ENCODE measurements at places on chromosomes 12 and 14.

DNA sequence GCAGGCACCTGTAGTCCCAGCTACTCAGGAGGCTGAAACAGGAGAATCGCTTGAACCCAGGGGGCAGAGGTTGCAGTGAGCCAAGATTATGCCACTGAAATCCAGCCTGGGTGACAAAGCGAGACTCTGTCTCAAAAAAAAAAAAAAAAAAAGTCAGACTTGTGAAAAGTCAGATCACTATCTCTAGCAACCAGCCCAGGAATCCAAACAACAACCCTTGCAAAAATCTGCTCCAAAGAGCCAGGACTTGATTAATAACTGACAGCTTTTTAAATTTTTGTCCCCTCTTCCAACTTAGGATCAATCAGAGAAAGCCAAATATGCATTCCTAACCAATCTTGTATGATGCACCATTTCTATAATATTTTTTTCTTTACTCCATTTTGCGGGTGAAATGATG, 7.7 kb upstream of the NFATC4 start:
- no peak for DNase-seq

GRCh38 chr12:47975036-47975620, 11.7 kb downstream of the TMEM106C start:
- no peak for DNase-seq

GRCh38 chr12:115394496-115395220, 710.7 kb upstream of the TBX3 start:
- no peak for DNase-seq

- DNase-seq, result no peak
Measured at GRCh38 chr12:58916921-58917511, 3.3 kb downstream of the LRIG3 start.

DNA sequence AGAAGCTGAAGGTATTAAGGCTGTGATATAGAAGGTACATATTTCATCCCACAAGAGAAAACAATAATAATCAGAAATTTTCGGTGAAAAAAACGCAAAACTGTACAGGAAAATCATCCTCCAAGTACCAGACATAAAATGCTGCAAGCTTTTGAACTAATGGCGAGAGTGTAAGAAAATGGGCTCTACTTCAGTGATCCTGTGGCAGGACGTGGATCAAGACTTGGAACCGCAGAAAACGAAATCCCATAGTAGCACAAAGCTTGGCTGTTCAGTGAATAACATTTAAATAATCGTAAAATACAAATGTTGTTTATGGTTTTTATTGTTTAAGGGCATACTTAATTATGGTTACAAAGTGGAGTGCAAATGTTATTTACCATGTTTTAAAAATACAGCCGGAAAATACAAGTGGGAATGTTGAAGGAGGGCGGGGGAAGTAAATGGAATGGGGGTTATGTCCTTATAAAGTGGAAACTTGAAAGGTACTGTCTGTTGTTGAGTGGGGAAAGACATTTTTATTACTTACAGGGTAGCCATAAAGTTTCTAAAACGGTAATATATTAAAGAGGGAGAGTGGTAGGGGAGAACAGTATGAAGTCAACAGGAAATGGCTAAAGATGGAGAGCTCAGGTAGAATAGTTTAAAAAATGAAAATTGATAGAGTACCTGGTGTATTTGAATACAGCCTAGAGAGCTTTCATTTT, 1.1 kb downstream of the SMIM10L1 start:
- no peak for DNase-seq

DNA sequence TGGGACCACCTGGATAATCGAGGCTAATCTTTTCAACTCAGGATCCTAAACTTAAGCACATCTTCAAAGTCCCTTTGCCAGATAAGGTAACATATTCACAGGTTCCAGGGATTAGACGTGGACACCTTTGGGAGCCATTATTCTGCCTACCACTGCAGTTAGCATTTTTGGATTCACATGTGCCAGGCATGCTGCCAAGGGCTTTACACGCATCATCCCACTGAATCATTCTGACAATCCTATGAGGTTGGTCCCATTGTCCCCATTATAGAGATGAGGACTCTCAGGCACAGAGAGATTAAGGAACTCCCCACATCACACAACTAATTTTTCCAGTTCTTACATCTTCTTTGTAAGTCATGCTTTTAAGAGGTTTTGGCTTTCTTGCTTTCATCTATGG, 34.5 kb downstream of the RTN1 start:
- no peak for DNase-seq

DNA sequence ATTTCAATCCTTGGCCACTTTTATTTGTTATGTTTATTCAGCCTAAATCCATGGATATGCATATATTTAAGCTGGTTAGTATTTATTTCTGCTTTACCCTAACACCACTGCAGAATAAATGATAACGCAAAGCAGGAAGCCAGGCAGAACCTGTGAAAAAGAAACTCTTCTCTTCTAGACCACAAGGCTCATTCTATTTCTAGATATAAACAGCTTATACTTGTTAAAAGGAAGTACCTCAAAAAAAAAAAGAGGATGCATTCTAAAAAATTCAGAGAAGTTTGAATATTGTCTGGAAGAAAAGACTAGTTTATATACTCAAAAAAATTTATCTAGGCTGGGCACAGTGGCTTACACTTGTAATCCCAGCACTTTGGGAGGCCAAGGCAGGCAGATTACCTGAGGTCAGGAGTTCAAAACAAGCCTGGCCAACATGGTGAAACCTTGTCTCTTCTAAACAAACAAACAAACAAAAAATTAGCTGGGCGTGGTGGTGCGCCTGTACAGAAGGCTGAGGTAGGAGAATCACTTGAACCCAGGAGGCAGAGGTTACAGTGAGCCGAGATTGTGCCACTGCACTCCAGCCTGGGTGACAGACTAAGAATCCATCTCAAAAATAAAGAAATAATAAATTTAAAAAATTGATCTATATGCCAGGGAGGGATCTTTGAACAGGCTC, 55.8 kb downstream of the GALNT4 start:
- DNase-seq, result no peak

DNA sequence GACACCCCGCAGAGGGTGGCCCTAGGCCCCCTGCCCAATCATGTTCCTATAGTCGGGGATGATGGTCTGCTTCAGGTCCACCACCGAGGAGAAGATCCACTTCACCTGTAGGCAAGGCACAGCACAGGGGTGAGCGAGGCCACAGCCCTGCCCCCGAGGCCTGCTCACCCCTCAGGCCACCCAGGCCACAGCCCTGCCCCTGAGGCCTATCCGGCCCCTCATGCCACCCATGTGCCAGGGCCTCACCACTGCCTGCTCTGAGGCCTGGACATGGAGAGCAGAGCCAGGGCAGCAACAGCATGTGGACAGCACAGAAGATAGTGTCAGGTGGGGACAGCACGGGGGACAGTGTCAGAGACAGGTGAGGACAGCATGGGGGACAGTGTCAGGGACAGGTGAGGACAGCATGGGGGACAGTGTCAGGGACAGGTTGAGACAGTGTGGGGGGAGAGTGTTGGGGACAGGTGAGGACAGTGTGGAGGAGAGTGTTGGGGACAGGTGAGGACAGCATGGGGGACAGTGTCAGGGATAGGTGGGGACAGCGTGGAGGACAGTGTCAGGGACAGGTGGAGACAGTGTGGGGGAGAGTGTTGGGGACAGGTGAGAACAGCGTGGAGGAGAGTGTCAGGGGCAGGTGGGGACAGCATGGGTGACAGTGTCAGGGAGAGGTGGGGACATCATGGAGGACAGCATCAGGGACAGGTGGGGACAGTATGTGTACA, 239.7 kb downstream of the TMEM121 start:
- no peak for DNase-seq

DNA sequence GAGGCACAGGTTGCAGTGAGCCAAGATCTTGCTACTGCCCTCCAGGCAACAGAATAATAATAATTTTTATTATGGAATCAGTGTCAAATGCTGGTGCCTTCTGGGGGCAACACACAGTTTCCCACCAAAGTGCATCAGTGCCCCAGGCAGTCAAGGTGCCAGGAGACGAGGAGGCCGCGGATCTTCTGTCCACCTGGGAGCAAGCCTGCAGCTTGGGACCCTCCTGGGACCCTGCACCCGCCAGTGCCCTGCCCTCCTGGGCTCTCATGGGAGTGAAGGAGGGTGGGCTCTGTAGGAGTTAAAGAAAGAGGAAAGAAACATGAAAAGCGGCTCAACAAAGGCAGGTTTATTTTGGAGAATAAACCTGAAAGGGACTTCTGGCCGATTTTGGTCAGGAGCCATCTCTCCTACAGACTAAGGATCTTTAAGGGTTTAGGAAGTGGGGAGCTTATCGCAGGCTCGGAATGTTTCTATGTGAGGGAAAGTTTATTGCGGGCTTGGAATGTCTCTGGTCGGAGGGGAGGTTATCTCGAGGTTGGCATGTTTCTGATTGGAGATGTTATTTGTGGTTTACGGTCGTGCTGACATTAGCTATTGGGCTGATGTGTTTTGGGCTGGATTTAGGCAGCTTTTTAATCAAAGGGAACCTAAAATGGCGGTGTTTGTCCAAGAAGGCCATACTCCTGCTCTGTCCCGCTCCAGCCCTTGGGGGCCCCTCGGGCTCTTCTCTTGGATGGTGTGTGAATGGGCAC, 1.1 kb upstream of the ASPG start:
- peak; percentile 8 for DNase-seq

GRCh38 chr14:26598081-26598671, 343 bp upstream of the NOVA1 start:
- peak; percentile 81 for DNase-seq

- DNase-seq, result no peak
Measured at GRCh38 chr14:55398679-55399078, 13.0 kb downstream of the ATG14 start.

DNA sequence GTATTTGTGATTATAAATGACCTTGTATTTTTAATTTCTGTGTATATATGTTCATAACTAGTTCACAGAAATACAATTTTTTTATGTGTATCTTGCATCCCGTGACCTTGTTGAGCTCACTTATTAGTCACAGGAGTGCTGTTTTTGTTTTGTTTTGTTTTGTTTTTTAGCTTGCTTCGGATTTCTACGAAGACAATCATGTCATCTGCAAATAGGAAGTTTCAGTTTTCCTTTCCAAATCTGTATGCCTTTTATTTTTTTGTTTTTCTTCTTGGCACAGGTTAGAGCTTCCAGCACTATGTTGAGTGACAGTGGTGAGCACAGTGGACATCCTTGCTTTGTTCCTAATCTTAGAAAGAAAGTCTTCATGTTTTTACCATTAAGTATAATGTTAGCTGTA, 229.2 kb upstream of the GARIN6 start:
- no peak for DNase-seq

DNA sequence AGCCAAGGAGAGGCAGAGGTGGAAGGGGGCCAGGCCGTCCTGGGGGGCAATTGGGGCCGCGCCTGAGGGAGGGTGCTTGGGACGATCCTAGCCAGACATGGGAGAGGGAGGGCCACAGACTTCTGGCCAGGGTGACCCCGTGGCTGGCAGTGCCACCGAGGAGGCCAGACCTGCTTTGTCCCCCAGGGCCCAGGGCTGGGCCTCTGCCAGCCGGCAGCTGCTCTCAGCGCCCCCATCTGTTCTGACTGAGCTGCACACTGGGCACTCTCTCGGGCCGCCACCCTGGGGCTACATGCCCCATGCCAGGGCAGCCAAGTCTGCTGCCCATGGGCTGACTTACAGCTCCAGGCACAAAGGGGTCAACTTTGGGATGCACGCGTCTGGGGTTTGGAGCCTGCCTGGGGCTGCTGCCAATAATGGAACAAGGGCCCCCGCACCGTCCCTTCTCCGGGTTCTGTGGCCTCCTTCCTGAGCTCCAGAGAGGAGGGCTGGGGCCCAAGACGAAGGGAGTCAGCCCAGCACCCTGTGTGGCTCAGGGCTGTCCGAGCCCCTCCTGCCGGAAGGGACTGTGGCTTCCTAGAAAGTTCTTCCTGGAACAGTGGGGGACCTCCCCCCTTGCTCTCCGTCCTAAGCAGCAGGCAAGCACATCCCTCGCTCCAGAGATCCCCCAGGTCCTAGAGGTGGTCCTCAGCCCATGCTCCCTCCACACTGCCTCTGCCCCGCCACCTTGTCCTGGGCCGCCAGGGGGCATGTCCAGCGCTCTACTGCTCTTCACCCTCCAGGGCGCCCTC, 1.1 kb downstream of the ADSS1 start:
- peak; percentile 39 for DNase-seq

GRCh38 chr14:24941719-24942118, 108.2 kb downstream of the STXBP6 start:
- DNase-seq, result peak; percentile 39

DNA sequence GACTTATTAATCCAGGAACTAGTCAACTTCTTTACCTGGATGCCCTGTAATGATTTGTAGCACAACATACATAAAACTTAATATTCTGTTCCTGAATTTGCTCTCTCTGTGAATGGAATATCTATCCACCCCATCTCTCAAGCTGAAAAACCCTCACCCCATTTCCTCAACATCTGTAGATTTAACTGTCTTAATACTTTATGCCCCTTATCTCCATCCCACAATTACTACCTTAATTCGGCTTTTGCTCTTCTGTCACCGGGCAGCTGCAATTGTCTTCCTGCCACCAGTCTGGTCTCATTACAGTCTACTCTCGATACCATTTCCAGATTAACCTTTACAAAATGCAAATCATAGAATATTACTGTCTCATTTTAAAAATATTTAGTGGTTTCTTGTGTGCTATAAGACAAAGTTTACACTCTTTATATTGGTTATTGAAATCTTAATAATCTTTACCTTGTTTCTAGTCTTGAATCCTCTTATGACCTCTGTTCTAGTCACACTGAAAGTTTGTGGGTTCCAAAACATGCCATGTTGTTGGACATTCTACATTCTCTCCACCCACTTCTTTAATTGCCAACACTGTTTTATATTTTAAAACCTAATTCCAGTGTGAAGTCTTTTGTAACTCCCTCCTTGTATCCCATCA, 347.3 kb downstream of the RAD51B start:
- no peak for DNase-seq

GRCh38 chr14:68885226-68886108, 92.6 kb upstream of the ZFP36L1 start:
- DNase-seq, result no peak
